NCI-H187 treated with DMSO at 0.1 percent for 48 hours (cell line): ENCODE measurements at places on chromosomes 1 and 21.

DNA sequence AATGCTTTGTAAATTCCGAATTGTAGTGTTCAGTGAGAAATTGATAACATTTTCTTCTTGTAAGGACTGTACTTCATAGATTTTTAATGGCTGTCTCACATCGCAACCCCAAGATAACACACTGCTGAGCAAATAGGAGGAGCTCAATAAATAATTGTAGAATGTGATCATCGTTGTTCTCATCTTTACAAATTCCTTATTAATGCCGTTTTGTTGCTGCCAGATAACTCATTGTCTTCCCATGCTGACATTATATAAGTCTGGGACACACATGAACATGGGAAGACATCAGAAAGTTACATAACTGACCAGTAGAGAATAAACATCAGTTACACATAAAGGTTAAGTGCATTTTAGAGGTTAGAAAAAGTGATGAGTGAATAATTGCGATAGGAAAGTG lies 46.4 kb upstream of the TSPAN2 start:
- DNase-seq, result no peak

GRCh38 chr1:224589006-224589405 lies 27.1 kb upstream of the CNIH3 start:
- DNase-seq, result no peak

GRCh38 chr1:109499661-109500536 lies 6.0 kb downstream of the CYB561D1 start:
- no peak for DNase-seq

DNA sequence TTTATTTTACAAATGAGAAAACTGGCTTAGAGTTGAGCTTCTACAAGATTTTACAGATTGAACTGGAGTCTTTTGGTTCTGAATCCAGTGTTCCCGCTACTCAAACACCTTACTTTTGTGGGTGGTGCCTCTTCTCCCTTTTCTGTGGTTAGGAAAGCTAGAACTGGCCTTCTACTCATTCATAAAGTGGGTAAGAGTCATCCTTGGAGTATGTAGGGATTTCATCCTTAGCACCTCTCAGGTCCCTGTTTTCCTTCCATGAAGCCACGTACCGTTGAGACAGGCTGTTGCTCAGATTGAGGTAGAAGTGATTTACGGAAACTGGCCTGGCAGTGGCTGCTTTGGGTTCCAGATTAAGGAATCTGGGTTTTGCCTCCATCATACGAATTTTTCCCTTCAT lies 35.8 kb downstream of the WNT4 start:
- DNase-seq, result no peak

GRCh38 chr21:45596704-45597318 lies 46.7 kb upstream of the PCBP3 start:
- no peak for DNase-seq

GRCh38 chr1:66343569-66344325 lies 190.2 kb upstream of the SGIP1 start:
- DNase-seq, result no peak

- DNase-seq, result no peak
These were observed 11.7 kb upstream of the S100A11 start for GRCh38 chr1:152048416-152049009.

GRCh38 chr1:214418391-214418790 lies 133.0 kb downstream of the PTPN14 start:
- DNase-seq, result no peak

DNA sequence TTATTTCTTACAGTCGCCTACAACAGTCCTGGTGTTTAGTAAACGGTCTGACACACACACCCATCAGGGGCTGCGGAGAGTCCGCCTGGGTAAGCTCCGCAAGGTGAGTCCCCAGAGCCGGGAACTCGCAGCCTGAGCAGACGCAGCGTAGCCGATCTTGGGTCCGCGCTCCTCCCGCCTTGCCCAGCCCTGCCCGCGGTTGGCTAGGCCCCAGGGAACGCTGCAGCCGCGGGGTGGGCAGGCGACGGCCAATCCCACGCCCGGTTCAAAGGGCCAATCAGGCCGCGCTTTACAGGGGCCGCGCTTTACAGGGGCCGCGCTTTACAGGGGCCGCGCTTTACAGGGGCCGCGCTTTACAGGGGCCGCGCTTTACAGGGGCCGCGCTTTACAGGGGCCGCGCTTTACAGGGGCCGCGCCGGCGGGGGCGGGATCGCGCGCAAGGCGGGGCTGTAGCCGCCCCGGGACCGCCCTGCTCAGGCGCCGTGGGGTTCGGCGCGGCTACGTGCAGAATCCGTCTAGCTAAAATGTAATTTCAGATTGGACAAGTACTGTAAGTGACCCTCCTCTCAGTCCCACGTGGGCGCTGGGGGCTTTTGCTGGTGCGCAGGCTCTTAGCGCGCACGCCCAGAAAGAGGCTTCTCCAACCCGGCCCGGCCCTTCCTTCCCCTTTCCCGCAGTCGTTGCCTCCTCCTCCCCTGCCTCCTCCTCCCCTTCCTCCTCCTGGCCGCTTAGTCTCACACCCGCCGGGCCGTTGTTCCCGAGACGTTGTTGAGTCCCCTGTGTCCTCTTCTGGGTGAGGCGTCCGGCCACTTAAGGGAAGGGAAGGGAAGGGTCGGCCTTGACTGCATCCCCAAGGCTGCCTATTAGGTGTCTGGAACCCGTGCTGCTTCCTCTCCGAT lies at the start of gene FGGY:
Gene FGGY (plus strand): TSS at position 737 of the 899 bp plus-strand sequence. CDS start 24,456 bp downstream, outside the sequence.
- peak; percentile 45 for DNase-seq

GRCh38 chr1:199038156-199038555 lies 399.3 kb downstream of the PTPRC start:
- DNase-seq, result no peak

DNA sequence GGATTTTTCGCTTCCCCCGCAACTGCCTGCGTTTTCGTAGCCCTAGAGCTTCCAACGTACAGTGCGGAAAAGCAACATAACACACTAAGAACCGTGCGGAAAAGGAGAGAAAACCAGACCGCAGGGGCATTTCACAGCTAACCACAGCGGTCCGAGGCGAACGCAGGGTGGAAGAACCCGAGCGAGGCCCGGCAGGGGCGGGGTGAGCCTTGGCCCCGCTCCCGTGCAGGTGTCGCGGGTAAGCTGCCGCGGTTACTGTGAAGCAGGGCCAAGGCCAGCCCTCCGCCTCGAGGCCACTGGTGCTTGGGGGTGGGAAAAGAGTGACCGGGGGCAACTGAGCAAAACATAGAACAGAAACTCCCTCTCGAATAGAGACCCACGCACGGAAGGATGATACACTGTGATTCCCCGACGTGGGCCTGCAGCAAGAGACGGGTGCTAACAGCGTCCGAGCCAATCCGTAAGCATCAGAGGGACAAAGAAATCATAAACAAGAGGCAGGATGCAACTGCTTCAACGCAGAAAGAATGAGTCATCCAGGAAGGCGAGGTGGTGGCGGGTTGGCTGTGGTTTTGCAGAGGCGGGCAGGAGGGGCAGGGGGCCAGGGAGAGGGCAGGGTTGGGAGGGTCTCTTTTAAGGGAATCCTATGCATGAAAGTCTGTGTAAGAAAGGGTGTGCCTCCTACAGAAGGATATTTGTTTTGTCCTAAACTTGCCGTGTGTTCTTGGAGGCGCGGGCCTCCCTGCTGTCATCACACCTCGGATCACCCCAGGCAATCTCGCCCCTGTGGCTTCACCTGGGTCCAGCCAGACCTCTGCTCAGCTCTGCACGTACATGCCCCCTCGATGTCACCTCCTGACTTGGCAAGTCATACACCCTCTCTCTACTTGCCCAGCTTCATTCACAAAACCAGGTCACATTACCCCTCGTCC lies 7.3 kb downstream of the GNG4 start:
- DNase-seq, result no peak

DNA sequence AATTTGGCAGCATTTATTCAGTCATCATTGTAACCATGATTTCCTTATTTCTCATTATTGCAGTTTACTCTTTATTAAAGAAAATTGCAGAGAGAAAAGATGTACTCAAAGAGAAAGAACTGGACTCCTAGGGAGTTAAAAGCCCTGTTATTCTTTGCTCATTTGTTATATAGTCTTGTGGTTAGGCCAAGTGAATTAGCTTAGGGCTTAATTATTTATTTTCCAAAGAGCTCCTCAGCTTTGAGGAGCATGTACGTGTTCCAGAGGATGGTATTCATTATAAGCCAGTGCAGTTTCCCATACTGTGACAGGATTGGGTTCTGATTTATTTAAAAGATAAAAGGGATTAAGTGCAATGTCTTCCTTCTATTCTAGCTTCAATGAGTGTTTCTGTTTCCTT lies 86.4 kb downstream of the GPR161 start:
- peak; percentile 48 for DNase-seq

DNA sequence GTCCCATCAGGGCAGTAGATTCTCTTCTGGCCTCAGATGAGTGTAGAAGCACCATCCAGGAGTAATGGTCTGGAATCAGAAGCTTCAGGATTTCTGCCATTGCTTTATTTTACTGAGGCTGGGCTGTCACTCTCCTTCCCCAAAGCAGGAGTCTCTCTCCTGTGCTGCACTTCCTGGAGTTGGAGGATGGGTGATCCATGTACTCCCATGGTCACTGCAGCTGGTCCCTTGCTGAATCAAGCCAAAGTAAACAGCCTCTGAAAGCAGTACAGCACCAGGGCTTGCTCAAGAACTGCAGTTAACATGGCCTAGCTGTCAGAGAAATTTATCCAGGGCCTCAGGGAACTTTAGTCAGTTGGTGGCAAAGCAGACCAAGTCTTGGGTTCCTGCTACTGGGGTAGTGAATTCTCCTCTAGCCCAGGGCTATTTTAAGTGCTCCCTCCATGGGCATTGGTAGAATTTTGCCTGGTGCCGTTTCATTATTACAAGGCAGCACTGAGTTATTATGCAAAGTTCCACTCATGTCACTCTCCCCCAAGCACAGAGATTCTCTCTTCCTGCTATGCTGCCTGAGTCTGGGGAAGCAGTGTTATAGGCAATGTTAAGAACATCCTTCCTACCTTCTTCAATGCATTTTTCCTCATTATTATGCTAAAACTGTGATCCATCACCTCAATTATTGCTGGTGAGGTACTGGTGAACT lies 29.5 kb downstream of the DRAM2 start:
- DNase-seq, result no peak

GRCh38 chr21:44712203-44713028 lies 1.0 kb upstream of the TSPEAR start:
- no peak for DNase-seq

DNA sequence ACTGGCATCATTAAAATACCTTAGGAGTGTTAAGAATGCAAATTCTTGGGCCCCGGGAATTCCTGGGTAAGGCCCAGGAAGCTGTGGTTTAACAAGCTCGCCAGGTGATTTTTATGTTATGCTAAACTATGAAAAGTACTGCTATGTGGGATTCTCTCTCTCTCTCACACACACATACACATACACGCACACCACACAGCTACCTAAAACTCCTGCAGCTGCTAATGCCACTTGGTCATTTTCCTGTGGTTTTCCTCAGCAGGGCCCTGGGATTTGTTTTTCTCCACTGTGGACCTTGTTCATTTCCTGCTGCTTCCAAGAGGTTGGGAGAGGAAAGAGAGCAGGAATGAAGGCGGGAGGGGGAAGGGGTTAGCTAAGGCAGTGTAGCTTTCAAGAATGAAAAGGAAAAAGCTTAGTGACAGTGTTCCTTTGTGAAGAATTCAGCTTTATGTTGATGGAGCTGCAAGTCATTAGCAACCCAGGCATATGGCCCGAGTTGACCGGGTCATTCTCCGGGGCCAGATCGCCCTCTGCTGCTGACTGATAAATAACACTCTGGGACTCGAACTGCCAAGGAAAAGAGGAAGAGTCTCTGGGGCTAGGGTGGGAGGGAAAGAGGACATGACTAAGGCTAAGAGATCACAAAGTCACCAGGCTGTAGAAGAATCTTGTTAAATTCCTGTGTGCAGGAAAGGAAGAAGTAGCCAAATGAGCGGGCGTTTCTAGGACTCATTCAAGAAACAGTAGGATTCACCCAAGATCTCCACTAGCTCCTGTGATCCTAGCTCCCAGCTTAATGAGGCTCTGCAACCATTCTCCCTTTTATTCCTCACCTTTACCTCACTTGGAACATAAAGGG lies 30.5 kb upstream of the LRIG2 start:
- no peak for DNase-seq

GRCh38 chr1:6313393-6314200 lies 52.7 kb upstream of the GPR153 start:
- no peak for DNase-seq

GRCh38 chr1:90707363-90707710 lies 9.8 kb downstream of the BARHL2 start:
- no peak for DNase-seq

DNA sequence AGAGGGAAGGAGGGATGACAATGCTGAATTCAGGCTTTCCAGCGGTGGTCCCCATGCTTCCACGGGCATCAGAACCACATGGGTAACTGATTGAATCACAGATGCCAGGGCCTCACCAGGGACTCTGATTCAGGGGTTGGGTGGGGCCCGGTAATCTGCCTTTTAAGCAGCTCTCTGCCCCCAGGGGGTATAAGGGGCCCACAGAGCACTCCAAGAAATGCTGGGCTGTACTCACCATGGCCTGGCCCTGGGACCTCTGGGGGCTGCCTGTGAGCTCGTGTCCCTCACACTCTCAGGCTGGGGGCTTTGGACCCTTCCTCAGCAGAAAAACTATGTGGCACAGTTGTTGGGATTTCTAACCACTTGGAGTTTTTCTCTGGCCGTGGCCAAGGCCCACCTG lies 70.6 kb downstream of the ARHGEF10L start:
- no peak for DNase-seq

GRCh38 chr21:36354918-36355680 lies 30.1 kb upstream of the CHAF1B start:
- DNase-seq, result no peak

DNA sequence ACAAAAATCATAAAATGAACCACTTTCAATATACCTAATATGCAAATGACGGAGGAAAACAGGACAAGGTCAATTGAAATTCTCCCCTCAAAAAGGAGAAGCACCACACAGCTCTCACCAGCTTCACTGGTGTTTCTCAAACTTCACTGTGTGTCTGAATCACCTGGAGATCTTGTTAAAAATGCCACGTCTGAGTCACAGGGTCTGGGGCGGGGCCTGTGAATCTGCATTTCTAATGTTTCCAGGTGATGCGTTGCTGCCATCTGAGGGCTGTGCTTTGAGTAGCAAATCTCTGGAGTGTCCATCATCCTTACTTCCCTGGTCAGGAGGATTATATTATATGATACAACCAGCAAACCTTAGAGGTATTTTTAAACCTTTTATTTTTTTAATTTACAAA lies 9.0 kb downstream of the CLDN19 start:
- DNase-seq, result no peak

DNA sequence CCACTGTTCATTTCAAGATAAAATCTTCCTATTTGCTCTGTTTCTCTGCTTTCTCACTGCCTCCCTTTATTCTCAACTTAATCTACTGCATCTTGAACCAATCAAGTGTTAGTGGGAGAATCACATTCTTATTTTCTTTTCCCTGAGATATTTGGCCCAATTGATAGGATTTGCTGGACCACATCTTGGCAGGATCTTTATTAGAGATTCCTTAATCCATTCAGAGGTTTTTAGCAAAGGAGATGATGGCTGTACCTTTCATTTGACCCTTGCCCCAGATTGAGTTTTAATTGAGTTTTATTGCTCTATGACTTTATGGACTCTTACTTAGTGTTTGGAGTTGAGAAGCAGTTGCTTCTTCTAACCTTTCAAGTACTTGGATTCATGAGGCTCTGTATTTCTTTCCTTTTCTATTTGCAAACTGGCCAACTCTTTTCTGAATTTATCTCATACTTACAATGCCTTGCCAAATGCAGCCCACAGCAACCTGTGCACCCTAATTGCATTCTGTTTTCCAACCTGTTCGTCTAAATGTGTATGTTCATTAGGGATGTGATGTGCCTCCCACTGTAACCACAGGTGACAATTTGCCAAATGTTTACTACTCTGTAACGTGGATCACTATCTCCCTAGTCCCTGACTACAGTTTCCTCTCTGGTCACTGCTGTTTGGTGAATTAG lies 274.8 kb upstream of the KAZN start:
- DNase-seq, result no peak

- DNase-seq, result no peak
These were observed 106.4 kb downstream of the RGL1 start for GRCh38 chr1:183911285-183911684.
